Stimulated activated CD4-positive, alpha-beta T cell treated with anti-CD3 and anti-CD28 coated beads, Interleukin-1b, Interleukin-23, amount 100 ng/mL, for 1 hour (primary cell): ENCODE measurements at places on chromosomes 7 and 10.

DNA sequence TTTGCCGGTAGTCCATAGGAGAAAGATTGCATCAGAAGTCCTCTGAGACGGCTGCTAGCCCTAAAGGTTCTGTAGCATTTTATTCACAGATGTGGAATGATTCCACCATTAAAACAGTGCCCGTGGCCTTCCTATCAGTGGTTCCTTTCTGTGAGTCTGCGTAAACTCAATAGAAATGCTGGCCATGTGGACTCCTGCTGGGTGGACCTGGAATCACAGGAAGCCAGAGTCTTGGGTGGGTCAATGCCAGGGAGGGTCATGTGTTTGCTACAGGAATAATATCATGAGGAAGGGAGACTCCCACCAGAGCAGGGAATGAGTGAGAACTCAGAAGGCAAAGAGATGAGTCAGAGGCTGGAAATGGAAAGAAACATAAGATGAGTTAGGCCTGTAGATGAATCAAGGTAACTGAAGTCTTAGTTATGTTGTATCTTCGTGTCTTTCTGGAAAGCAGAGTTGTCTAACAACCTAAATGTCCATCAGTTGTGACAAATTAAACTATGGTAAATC lies 410.4 kb upstream of the AUTS2 start:
- DNase-seq: no peak

DNA sequence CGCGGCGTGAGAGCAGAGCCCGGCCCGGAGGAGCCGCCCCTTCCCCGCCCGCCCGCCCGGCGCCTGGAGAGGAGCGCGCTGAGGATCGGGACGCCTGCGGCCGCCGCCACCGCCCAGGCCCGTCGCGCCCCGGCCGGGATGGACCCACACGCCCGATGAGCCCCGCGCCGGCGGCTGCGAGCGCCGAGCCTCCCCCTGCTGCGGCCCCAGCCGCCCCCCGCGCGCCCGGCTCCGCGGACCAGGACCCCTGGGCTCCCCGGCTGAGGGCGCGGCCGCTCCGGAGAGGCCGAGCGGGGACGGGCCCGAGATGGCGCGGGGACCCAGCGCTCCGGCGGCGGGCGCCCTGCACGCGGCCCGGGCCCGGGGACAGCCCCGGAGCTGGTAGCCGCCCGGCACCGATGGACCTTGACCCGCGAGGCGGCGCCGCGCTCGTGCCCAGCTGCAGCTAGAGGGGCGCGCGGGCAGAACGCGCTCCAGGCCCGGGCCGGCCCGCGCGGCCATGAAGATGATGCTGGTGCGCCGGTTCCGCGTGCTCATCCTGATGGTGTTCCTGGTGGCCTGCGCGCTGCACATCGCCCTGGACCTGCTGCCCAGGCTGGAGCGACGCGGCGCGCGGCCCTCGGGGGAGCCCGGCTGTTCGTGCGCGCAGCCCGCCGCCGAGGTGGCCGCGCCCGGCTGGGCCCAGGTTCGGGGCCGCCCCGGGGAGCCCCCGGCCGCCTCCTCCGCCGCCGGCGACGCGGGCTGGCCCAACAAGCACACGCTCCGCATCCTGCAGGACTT lies 520 bp downstream of the FAM20C start:
- no peak for DNase-seq

DNA sequence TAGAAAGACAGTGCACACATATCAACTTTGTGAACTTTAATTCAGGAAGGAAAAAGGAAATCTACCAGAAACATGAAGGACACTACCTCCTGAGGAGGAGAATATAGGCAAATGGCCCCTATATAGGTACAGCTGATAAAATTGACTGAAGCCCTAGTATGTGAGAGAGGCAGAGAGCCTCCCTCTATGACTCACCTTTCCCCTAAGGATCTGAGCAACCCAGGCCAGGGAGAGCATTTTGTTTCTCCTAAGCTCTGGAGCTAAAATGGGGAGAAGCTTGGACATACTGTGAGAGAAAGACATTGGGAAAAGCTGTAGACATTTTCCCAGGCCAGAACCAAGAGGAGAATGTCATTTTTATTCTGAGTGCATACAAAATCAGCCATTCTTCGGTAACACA lies 303.5 kb downstream of the AHR start:
- no peak for DNase-seq

DNA sequence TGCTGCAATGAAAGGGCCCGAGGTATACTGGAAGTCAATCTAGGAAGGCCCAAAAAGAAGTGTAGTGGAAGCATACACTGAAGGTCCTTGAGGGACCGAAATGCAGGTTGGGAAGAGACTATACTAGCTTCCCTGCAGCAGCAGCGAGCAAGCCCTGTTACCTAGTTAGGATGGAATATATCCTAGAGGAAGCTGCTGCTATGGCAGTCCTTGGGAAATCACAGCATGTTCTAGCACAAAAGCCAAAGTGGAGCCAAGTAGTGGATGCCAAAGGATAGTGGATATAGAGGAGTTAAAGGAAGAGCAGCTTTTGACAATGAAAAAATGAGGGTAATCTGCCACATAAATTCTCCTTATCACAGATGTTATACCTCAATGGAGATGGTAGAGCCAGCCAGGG lies 123.8 kb upstream of the STARD3NL start:
- no peak for DNase-seq

DNA sequence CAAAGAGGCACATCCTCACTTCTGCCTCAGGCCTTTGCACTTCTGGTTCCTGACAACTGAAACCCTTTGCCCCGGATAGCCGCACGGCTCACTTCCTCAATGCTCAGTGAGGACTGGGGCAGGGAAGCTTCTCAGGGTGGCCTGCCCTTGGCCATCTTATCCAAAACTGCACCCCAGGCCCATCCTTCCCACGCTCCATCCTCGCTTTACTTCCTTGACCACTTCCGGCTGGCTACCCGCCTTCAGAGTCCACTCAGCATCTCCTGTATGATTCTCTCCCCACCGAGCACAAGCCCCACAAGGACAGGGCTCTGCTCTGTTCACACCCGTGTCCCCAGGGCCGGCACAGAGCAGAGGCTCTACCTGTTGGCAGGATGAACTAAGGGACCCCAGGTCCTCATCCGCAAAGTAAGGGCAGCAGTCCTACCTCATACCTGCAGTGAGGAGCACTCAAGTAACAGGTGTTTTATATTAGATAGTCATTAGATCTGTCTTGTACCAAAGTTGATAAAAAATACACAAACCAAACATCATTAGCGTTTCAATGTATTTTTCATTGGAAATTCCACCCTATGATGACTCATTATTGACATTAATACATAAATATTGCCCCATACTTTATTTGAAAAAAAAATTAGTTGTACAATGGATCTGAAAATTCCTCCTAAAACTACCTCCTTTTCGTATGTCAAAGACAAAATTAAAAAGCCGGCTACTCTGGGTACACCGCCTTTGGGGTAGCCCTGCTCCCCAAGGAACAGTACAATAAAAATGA lies 35.0 kb downstream of the GNA12 start:
- no peak for DNase-seq

DNA sequence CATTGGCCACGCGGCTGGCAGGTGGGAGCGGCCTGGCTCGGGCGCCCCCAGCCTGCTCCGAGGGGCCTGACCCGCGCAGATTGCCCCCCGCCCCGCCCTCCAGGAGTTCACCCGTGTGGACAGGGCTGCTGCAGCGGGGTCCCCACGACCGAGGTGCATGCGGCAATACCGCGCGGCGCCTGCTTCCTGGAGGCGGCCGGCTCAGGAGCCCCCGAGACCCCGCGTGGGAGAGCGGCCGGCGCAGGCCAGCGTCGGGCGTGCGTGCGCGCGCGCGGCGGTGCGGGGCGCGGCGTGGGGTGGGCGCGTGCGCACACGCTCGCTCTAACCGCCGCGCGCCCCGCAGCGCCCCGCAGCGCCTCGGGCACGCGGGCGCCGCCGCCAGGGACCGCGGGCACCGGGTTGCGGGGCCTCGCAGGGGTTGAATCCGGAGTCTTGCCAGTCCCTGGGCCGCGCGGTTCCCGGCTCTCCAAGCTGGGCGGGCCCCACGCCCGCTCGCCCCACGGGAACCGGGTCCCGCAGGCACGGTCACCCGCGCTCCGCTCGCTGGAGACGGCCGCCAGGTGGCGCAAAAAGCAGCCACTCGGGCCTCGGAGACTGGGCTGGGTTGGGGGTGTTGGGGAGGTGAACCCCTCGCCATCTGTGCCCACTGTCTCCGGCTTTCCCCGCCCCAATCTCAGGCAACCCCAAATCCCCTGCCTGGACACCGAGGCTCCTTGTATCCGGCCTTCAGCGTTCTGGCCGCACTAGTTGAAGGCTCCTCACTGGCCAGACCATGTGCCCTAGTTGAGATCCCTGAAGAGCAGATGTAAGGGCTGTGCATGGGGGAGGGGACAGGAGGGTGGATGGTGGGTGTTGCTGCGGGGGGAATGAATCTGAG lies 1.3 kb upstream of the ACHE start:
- no peak for DNase-seq

DNA sequence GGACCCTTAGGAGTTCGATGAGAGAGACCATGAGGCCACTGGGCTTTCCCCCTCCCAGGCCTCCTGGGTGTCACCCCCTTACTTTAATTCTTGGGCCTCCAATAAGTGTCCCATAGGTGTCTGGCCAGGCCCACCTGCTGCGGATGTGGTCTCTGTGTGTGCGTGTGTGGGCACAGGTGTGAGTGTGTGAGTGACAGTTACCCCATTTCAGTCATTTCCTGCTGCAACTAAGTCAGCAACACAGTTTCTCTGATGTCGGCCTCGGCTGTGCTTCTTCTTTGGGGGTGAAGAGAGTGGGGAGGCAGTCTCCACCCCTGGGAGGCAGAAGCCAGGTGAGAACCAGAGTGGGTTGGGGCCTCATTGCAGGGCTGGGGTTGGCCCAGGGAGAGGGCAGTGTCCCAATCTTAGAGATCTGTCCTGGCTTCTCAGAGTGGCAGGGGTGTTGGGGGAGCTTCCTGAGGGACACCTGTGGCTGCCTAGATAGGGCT lies 1.5 kb downstream of the PVRIG start:
- peak; percentile 49 for DNase-seq

DNA sequence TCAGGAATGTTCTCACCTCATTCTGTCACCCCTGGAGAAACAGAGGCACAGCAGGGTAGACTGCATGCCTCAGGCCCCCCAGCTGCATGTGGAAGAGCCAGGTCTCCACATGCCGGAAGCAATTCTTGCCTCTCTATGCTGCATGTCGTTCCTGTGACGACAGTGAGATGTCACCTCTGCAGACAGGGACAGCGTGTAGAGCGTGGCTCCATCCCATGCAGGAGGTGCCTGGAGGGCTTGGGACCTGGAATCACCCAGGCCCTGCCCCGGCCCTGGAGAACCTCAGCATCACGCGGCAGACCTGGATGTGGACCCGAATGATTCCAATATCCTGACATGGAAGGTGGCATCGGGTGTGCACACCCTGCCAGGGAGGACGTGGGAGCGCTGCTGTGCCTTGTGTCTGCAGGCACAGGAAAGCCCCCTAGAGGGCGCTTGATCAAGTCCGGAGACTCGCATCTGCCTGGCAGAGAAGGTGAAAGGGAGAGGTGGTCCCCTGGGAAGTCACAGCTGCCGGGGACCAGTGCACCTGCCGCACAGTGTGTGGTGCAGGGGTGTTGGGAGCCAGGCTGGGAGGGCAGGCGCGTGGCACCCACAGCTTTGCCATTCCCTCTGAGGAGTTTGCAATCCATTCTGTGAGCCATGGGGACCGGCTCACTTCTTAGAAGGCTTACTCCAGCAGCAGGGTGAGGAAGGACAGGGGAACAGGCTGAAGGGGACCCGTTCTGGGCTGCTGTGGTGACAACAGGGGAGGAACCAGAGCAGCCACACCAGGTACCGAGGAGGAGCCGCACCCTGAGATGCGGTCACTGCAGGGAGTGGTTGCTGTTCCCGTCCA lies 45.3 kb upstream of the EN2 start:
- peak; percentile 32 for DNase-seq

DNA sequence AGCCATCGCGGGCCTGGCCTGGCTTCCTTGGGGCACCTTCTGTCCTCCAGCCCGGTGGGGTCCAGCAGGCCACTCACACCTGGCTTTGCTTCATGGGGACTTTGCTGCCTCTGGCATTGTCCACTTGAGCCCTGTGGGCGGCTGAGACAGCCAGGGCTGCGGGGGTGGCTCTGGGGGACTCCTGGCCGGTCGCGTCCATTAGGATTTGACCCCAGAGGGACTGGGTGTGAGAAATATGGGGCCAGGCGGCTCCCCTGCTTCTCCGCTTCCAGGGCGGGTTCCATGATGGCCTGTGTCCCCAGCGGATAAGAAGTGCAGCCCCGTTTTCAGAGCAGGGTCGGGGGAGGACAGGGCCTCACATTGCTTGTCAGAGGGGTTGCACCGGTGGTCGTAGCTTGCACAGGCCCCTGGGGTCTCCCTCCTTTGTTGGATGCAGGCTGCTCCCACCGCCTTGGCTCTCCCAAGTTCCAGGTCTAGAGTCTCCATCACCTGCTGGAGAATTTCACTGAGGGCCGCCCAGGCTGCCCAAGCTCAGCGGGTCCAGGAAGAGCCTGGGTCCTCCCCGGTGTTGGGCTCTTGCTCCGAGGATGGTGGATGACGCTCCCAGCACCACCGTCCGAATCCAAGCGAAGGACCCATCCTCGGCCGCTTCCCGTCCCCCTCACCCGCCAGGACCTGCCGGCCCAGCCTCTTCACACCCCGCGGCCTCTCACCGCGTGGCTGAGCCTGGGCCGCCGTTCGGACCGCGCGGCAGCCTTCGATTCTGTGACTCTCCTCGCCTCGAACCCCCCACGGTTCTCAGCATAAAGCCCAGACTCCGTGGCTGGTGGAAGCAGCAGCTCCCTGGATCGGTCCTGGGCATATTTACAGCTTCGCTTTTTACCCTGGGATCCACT lies 140.1 kb downstream of the DYNC2I1 start:
- no peak for DNase-seq

GRCh38 chr10:68332259-68333057 lies at the start of gene PBLD:
Gene PBLD, minus strand, starts transcription at chr10:68332928. Its CDS starts 26,084 bp downstream, at chr10:68306844.
- peak; percentile 31 for DNase-seq

- no peak for DNase-seq
Observed at GRCh38 chr7:78225534-78225933, 427.0 kb downstream of the PHTF2 start.

- DNase-seq: no peak
Observed at GRCh38 chr10:125592897-125593296, 90.1 kb downstream of the TEX36 start.

GRCh38 chr10:3295582-3296151 lies 123.1 kb upstream of the PITRM1 start:
- DNase-seq: no peak

GRCh38 chr10:51462076-51462779 lies 237.2 kb downstream of the CSTF2T start:
- no peak for DNase-seq

GRCh38 chr7:65809259-65809981 lies 63.5 kb upstream of the VKORC1L1 start:
- DNase-seq: no peak

- no peak for DNase-seq
Observed at GRCh38 chr7:133837224-133837623, 289.9 kb upstream of the LRGUK start.

DNA sequence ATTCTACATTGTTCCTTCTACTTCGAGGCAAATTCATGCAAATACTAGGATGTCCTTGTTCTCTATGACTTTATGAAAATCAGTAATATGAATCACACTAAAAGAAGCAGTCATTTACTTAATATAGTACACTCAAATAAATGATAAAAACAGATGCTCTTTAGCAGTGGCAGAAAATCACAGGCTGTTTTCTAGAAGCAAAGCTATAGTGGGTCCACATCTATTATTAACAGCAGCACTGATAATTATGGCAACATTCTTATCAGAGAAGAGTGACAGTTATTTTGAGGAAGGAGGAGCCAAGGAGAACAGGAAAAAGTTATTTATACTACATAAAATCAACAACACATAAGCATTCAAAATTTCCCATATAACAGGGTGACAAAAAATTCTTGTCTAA lies 16.5 kb downstream of the KIF5B start:
- no peak for DNase-seq

- no peak for DNase-seq
Observed at GRCh38 chr10:1747590-1748157, 10.3 kb upstream of the ADARB2 start.

GRCh38 chr7:30594048-30594539 lies 584 bp upstream of the GARS1 start:
- DNase-seq: no peak

GRCh38 chr7:35430547-35431153 lies 176.8 kb upstream of the TBX20 start:
- DNase-seq: no peak
